Trophoblast cell (in vitro differentiated cells and primary cell): ENCODE measurements at places on chromosomes 3 and 15.
A peak's percentile ranks its signal among the peaks of the same experiment; 100 is the strongest.

GRCh38 chr3:197518881-197519421, 36.8 kb downstream of the BDH1 start:
- DNase-seq = no peak

DNA sequence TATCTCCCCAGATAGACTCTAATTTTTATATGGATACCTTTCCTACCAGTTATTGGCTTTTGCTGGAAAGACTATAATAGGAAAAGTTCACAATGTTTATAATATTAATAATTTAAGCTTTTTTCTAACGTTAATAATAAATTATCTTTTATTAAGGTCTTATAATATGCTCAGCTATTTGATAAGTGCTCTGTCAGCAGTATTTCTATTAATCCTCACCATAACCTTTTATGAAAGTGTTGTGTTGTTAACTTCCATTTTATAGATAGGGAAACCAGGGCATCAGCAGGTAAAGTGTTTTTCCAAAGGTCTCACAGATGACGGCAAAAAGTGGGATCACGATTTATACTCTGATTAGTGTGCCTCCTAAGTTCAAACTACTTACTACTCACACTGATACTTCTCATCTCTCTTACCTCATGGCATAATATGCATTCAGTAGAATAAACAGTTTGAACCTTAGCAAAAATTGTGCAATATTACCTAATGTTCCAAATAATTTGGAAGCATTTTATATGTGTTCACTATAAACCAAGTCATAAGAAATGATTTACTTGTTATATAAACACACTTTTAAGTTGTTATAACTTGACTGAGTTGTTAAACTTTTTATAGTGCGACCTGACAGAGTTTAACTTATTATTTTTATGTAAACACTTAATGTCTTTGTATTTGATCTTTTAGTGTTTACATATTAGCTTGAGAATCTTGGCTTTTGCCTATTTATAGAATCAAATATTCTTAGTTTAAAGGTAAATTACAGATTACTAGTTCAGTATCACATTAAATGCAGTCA, 274.9 kb upstream of the DCBLD2 start:
- DNase-seq = no peak

DNA sequence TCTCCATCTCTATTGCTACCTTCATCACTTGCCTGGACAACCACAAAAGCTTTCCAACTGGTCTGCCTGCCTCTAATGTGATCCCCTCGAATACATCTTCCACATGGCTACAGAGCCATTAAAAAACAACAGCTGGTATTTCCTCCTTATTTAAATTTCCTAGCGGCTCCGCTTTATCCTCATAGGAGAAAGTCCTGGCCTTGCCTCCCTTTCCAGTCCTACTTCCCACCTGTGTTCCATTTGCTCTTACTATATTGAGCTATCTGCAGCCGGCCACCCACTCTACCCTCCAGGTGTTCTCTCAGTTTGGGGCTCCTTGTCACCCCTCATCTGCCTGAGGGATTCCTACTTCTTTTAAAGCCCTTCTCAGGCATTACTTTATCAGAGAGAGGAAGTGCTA, 49.7 kb upstream of the TSPAN3 start:
- DNase-seq = no peak

DNA sequence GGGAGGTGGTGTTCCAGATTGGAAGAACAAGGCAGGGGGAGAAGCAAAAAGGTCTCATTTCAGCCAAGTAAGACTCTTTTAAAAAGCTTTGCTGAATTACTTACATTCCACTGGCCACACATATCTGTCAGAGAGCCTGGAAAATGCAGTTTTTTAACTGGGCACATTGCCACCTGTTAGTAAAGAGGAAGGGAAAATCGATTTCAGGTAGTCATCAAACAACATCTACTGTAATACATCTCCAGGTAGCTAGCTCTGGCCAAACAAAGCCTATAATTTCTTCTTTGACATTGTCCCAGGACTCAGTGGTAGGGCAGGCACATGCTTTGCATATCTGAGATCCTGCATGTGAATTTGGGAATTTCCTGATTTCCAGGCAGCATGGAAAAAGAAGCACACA, 480.7 kb upstream of the SUCLG2 start:
- peak; percentile 6 for DNase-seq

DNA sequence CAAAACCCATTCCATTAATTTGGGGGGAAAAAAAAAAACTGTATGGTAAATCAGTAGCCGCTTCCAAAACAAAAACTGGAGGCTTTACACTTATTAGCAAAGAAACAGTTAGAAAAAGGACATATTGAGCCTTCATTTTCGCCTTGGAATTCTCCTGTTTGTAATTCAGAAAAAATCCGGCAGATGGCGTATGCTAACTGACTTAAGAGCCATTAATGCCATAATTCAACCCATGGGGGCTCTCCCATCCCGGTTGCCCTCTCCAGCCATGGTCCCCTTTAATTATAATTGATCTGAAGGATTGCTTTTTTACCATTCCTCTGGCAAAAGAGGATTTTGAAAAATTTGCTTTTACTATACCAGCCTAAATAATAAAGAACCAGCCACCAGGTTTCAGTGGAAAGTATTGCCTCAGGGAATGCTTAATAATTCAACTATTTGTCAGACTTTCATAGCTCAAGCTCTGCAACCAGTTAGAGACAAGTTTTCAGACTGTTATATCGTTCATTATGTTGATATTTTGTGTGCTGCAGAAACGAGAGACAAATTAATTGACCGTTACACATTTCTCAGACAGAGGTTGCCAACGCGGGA, 9.4 kb upstream of the RPL24 start:
- DNase-seq = peak; percentile 94

DNA sequence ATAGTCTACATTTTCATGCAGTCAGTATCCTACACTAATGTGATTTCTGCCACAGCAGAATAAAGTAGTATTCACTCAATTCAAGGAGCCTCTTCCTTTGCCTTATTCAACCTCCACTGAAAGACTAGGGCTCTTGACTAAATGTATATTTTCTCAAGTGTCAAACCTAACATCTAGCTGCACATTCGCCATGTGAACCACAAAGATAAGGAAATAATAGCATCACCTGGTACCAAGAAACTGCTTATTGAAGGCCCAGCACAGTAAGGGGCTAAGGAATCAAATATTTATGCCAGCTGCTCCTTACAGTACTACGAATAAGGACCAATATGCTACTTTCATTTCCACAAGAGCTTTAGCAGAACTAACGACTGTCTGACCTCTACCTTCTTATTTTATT, 1.3 kb downstream of the SRP14 start:
- no peak for DNase-seq

- DNase-seq = no peak
Observed at GRCh38 chr3:132180337-132180791, 136.8 kb upstream of the ACP3 start.

- DNase-seq = no peak
Observed at GRCh38 chr3:13844286-13844685, 35.6 kb downstream of the WNT7A start.

GRCh38 chr3:71063773-71064290, 519.7 kb downstream of the FOXP1 start:
- peak; percentile 18 for DNase-seq

DNA sequence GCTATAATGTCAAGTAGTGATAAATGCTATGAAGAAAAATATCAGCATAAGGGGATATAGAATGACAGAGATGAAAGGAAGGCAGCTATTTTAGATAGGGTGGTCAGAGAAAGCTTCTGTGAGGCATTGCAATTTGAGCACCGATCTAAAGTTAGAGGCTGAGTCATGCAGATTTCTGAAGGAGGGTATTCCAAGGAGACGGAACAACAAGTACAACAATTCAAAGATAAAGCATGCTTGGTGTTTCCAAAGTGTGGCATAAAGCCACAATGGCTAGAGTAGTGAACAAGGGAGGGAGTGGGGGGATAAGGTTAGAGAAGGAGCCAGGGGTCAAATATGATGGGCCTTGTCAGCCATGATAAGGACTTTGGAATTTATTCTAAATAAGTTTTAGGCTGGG, 71.9 kb downstream of the PFN2 start:
- no peak for DNase-seq

DNA sequence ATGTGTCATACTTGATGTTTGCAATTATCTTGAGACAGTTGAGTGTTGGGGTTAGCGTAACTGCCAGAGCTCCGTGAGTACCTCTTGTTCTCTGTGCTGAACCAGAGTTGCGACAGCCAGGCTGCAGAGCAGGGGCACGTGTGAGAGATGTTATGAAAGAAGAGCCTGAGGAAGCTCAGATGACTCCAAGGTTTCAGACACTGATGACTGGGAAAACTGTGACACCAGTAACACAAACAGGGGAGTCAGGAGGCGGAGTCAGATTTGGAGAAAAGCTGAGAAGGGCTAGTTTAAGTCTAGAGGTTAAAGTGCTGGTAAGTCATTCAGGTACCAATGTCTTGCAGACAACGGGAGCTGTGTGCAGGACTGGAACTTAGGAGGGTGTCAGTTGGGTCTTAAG, 45.0 kb downstream of the BLM start:
- DNase-seq = peak; percentile 42

DNA sequence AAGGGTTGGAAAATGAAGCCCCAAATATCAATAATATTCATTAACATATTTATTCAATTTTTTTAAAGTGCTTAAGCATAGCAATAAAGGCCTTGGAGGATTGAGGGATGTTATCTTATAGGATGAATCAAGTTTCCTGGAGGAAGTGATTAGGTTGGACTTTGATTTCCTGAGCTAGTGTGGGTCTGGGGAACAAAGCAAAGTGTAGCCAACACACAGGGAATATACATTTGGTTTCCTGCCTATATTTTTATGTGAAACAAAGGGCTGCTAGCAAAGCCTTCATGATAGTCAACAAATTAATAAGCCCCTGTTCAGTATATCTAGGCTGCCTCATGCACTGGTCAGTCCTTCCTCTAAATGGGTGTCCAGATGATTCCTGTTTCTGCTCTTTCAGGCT, 261.1 kb upstream of the IL12A start:
- no peak for DNase-seq

DNA sequence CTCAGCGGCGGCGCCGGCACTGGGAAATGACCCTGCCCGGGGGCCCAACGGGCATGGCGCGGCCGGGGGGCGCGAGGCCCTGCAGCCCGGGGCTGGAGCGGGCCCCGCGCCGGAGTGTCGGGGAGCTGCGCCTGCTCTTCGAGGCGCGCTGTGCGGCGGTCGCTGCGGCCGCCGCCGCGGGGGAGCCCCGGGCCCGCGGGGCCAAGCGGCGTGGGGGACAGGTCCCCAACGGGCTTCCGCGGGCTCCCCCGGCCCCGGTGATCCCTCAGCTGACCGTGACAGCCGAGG, 172 bp downstream of the ITPKA start:
- no peak for DNase-seq

GRCh38 chr3:99666201-99666600, 27.8 kb downstream of the COL8A1 start:
- DNase-seq = no peak

DNA sequence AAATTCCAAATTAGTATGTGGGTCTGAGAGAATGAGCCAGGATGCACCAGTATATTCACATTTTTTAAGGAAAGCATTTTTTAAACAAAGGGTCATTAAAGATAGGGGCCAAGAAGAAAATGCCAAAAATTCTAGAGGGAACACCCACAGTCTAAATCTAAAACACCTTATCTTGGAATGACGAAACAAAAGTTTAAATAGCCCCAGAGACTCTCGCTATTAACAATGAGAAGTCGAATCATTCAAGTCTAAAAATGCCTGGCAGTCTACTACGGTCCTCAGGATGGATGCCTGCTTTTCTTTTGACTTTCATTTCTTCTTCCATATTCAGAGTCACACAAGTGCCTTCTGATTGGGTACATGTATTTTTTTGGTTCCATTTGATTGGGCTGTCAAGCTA, 66.3 kb downstream of the SSUH2 start:
- DNase-seq = peak; percentile 31

GRCh38 chr15:51307325-51307724, 31.1 kb downstream of the CYP19A1 start:
- DNase-seq = no peak

GRCh38 chr15:69848551-69849231, 249.0 kb downstream of the TLE3 start:
- DNase-seq = no peak

DNA sequence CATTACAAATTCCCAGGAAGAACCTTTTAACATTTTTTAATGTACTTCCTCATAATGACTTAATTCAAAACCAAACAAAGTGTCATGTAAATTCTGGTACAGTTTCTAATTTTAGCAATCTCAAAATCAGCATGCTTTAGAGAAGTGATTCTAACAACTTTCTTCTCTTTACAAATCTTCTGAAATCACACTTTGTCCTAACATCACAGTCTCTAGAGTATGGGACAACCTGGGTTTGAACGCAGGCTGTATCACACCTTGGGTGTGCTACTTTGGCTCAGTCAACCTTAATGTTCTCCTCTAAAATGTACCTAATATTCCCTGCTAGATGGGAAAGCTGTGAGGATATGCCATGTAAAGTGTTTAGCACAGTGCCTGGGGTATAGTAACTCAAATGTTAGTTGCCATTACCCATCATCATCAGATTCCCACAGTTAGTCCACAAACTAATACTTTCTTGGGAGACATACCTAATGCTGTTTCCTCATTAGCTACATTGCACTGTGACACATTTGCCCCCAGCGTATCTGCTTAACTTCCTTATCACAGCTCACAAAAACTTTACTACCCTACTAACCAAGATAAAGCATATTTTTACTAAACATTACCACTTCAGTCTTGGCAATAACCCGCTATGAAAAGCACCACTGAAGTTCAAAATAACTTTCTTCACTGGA, 3.1 kb downstream of the TSPAN3 start:
- no peak for DNase-seq

DNA sequence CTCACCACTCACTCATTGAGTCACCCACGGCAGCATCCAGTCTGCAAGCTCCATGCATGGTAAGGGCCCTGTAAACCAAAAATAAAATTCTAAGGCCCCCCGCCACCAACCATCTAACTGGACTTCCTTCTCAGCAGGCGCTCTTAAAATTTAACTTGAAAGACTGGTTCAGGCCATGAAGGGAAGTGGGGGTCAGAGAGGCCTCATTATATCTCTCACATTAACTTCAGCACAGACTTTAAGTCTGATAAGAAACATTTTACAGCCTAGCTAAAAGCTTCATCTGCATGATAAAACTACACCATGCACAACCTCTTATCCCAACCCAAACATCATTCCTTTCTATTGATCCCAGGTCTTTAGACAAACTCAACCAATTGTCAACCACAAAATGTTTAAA, 38.5 kb downstream of the FBLN2 start:
- DNase-seq = no peak

- no peak for DNase-seq
Observed at GRCh38 chr15:91857224-91857585, 3.7 kb downstream of the SLCO3A1 start.

DNA sequence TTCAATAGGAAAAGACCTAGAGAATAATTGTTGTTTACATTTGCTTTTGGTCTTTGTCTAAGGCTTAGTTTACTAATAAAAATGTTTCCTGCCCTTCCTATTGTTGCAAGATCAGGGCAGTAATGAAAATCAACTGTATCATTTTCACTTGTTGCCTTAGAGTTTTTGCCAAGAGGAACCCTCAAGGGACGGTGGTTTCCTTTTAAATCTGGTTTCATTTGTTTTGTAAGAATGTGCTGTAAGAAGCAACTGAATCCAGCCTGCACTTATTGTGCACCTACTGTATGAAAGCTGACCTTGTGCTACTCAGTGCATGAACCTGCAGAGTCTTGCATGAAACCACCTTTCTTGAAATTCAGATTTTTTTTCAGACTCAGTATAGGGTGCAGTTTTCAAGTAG, 5.3 kb downstream of the IGF1R start:
- DNase-seq = no peak
